Forelimb muscle (tissue), 1 donor: ENCODE measurements at places on chromosomes 7 and 10.

DNA sequence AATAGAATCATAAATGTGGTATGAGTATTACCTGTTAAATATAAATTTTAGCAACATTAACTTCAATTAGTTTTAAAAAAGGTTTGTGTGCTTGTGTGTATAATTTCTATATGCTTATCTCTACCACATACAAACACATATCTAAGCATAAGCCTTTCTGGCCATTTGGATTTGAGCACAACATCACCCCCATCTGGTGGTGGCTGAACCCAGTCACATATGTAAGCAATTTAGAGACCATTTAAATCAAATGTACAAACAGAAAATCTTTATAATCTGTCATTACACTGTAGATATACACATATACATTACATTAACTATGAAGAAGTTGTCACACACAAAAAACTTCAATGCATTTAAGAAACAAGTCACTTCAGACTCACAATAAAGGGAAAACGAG lies 31.7 kb downstream of the GPR22 start:
- DNase-seq, result no peak

DNA sequence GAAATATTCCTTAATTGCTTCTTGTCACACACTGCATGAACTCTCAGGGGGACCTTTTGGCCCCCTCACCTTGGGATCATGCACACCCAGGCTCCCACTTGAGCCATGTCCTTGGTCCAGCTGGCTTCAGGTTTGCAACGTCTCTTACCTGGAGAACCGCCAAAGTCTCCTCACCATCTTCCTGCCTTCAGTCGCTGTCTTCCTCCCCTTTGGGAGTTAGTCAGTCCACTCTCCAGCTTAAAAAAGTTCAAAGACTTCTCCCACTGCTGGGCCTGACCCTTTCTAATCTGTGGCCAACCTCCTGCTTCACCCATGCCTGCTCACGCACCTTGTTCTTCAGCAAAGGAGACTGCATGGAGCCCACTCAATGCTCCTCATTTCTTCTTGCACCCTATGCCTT lies 82.6 kb upstream of the LRRC4 start:
- no peak for DNase-seq

DNA sequence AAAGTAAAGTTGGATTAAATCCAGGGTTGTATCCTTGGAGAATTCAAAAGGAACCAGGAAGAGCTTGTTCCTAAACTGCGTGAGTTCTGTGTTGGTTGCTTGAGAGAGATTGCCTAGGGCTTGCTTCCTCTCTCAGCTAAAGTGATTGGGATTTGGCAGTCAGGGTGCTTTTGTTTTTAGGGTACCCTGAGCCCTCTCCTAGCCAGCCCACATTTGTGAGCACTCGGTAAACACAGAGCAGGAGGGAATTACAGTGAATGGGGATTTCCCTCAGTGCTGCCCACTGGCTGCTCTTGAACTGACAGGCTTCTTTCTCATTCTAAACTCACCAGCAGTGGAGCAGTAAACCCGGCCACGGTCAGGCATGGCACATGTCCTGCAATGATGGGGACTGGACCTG lies 146.9 kb downstream of the TPST1 start:
- DNase-seq, result no peak

- DNase-seq, result no peak
These were observed 103.8 kb upstream of the AHR start for GRCh38 chr7:17194656-17195055.

- DNase-seq, result no peak
These were observed 47.7 kb downstream of the PIK3AP1 start for GRCh38 chr10:96672481-96673175.

- DNase-seq, result no peak
These were observed 45.2 kb upstream of the NPFFR1 start for GRCh38 chr10:70328967-70329366.

DNA sequence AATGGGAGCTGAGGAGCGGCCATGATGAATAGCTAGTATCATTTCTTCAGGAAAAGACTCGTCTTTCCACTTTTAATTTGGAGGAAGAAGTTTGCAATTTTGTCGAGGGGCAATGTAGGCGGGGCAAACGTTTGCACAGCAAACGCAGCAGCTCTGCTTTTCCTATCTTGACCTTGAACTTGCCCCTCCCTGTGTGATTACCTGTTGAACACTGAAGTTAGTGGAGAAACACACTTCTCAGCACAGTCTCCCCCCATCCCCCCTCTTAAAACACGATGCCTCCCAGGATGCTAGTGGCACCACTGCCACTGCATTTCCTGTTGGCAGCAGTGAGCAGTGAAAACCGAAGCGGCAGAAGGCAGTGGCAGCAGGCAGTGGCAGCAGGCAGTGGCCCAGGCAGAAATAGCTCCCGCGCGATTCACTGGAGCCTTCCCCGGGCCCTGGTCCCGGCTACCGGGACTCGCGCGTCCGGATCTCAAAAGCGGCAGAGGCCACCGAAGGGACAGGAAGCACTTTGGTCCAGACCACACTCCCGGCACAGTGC lies at the start of gene EPDR1:
EPDR1 (plus strand) TSS at position 336 of the 544 bp plus-strand sequence. CDS start 300 bp downstream, outside the sequence.
- DNase-seq, result no peak

DNA sequence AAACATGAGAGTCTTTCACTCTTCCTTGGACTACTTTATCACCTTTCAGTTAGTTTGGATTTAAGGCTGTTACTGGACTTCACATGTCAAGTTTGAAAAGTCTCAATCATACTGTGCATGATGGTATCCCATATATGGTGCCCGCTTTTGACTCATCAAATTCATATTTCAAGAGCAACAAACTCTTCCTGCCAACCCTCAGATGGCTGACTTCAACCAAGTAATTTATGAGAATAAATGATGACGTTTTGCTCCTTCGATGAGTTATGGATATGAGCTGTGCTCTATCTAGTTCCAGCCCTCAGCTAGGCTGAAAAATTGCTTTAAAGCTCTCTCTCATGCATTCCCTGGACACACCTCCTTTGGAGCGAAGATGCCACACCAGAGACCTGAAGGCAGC lies 110.3 kb upstream of the RSU1 start:
- no peak for DNase-seq

DNA sequence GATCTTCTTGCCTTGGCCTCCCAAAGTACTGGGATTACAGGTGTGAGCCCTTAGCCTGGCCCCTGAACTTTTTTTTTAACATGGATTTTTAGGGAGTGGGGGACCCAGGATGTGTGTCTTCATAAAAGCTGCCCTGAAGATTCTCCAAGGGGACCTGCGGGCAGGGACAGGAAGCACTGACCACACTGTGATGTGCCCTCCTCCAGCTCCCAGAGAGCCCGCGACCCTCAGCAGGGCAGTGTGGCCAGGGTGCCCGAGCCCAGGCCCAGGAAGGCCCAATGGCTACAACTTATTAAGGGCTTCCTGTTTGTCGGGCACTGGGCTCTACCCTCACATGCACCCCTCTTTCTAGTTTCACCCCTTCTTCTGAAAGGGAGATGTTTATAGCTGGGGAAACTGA lies 2.5 kb upstream of the RET start:
- DNase-seq, result no peak

DNA sequence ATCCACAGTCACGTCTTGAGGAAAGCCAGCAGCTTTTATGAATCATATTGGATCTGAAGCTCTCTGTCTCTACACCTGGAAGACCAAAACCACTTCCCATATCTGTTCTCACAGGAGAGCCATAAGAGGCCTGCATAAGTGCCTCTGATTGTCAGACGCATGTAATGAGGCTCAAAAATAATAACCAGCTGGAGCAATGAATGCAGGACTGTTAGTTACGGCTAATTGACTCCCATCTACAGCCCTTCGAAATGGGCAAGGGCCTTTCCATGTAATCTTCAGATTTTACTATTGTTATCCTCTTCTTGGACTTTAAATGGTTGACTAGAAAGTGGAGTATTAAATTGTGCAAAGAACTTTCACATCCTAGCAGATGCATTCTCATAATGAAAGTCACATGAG lies 4.4 kb upstream of the SEMA3C start:
- no peak for DNase-seq

- DNase-seq, result no peak
These were observed 64.8 kb upstream of the CAPZA2 start for GRCh38 chr7:116797612-116798011.

DNA sequence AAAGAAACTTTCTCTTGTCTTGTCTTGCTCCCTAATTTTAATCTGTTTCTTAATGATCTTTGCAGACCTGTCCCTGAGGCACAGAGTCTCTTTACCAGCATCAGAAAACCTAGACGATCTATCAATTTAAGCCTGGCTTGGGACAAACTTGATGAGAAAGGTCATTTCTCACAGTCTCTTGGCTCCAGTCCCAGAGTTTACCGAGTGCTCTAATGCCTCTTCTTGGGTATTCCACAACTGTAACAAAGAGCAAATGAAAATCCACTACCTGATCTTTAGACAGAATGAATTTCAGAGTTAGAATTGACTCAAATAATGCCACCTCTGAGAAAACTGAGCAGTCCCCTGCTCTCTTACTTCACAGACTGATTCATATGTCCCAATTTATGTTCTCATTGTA lies 106.4 kb upstream of the DNAJB12 start:
- DNase-seq, result no peak

GRCh38 chr10:83678850-83679249 lies 460.5 kb upstream of the GHITM start:
- no peak for DNase-seq

GRCh38 chr10:92267343-92267742 lies 23.5 kb downstream of the CPEB3 start:
- no peak for DNase-seq

- no peak for DNase-seq
These were observed 3.1 kb upstream of the PDIA4 start for GRCh38 chr7:149031353-149031910.

DNA sequence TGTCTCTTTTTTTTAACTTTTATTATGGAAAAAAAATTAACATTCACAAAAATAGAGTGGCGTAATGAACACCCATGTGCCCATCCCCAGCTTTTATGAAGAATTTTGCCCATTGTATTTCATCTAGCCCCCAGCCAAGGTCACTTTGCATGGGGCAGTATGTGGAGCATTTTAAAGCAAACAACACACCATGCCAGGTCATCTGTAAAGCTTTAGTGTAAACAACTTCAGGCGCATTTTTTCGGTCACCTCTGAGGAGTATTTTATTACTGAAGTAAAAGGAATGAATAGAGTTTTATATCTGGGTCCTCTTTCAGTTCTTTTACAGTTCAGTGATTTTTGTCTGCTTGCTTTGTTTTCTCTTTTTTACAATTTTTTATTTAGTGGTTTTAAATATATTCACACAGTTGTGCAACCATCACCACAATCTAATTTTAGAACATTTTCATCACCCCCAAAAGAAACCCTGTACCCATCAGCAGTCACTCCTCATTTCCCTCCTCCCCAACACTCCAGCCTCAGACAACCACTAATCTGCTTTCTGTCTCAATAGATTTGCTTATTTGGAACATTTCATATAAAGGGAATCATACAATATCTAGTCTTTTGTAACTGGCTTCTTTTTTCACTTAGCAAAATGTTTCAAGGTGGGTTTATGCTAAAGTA lies 87.9 kb downstream of the SLC37A3 start:
- no peak for DNase-seq

DNA sequence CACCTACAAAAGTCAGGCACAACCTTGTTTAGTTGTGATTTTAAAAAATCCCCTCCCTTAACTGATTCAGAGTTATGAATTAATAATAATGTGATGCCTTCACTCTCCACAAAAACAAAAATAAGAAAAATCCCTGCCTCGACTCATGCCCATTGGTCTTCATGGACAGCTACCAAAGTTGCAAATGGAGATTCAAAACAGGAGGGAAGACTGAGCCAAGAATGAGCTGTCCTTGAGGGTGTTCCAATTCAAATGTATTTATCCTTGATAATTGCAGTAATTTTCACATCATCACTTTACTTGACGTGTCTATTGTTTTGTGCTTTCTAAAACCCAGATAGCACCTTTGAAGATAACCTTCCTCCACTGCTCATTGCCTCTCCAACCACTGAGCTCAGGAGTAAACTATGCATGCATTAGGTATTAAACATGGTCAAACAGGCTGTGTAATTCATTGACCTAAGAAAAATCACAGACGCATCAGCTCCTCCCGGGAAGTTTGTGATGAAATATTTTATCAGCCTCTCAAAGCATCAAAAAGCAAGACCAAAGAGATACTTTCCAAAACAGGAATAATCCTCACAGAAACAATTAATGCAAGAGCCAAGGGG lies 712.7 kb upstream of the IGFBP3 start:
- DNase-seq, result no peak

- DNase-seq, result no peak
These were observed 982.0 kb downstream of the SORCS1 start for GRCh38 chr10:106182542-106182941.

GRCh38 chr7:18740579-18740988 lies 245.0 kb downstream of the HDAC9 start:
- no peak for DNase-seq

DNA sequence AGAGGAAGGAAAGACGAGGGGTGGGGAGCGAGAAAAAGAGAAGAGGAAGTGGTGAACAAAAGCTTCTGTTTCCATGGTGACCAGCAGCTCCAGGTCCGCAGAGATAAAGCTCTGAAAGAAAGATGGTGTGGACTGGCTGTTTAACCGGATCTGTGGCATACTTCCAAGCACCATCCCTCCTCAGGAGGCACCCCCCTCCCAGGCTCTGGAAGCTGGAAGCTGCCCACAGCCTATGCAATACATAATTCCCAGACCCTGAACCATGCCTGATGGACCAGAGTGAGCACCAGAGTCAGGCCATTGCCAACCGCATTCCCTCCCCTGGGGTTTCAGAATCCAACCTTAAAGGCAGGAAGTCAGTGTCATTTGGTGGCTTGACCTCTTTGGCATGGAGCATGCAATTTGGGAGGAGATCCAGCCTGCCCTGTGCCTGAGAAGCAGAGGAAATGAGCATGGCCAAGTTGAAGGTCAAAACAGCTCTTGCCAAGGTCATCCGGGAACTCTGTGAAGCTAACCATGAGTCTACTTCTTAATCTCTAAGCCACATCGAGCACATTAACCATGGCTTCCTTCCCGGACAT lies 22.2 kb upstream of the CPXM2 start:
- DNase-seq, result no peak

DNA sequence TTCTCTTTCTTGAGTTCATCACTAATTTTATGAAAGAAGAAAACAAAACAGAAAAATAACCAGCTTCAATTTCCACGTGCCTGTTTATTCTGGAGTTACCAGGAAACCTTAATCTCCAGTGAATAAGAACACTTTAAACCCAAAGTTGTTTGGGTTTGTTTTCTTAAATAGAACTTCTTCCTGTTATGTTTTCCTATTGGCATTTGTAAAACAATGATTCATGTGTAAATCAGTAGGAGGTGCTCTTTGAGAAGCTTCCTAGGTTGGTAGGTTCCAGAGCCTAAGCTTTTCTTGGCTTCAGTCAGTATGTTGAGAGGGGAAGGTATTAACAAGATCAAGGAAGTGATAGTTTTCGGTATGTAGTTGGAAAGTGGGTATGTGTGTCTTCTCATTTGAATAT lies 119.0 kb downstream of the BICC1 start:
- no peak for DNase-seq
